ENCODE measurements at places on chromosomes 6 and 20.

GRCh38 chr6:33288921-33289783 is at the start of the genes PFDN6 and WDR46:
Gene PFDN6 (plus strand): TSS chr6:33289601. CDS start chr6:33289857, 256 bp downstream.
Gene WDR46 (minus strand): TSS chr6:33289239. CDS start chr6:33289170, 69 bp downstream.
- peak; percentile 78 for DNase-seq

GRCh38 chr20:8646033-8646441 is 422.9 kb upstream of the PLCB4 start:
- peak; percentile 84 for DNase-seq

DNA sequence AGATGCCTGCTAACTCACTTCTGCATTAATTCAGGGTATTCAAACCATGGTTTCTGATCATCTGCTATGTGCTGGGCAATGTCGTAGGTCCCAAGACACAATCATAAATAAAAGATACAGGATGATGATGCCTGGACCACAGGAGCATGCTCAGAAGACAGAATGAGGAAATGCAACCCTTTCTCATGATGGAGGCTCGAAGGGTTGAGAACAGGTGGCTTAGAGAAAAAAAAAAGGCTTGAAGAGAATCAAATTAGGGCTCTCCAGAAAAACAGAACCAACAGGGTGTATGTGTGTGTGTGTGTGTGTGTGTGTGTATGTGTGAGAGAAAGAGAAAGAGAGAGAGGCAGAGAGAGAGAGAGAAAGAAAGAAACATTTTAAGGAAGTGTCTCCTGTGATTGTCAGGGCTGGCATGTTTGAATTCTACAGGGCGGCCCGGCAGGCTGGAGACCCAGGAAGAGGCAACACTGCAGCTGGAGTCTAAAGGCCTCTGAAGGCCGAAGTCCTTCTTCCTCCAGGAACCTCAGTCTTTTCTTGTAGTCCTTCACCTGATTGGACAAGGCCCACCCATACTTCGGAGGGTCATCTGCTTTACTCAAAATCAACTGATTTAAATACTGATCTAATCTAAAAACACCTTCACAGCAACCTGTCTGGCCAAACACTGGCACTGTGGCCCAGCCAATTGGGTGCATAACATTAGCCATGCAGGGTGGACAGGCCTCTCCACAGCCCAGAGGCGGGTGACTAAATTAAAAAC is 143.8 kb downstream of the ERMARD start:
- no peak for DNase-seq

DNA sequence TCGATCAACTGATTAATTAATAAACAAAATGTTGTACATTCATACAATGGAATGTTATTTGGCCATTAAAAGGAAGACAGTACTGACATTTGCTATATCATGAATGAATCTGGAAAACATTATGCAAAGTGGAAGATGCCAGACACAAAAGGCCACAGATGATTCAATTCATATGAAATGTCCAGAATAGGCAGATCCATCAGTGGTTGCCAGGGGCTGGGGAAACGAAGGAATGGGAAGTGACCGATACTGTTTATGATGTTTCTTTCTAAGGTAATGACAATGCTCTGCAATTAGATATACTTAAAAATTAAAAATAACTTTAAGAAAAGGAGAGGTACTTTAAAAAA is 37.2 kb downstream of the ELOVL5 start:
- no peak for DNase-seq

DNA sequence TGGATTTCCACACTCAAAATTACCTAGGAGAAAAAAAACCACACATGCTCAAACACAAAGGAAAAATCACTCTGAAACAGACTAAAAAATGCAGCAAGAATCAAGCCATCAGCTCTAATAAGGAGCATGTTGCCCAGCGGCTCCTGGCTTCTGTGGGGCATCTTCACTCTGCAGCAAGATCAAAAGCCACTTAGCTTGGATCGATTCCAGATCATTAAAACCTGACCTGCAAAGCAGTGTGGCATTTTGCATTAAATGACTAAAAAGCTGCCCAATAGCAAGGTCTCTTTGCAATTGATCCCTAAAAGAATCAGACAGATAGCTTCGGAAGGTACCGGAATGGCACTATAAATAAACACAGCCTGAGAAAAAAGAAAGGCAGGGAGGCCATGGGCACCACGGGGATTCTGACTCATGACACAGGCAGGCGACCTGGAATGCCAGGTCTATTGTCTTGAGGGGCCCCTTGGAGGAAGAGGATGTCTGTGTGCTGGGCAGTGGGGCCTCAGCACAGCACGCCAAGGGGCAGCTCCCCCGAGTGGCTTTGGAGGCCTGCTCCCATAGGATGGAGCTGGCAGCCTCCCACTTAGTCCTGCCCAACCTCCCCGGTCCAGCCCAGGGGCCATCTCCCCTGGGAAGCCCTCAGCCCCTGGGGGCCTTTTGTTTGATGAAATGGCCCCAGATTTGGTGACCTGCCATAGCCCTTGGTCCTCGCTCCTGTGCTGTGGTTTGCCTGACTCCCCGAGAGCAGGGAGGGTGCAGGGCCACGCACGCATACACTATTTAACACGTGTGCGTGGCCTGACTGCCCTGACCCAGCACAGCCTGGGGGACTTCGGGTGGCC is 7.6 kb downstream of the LEMD2 start:
- no peak for DNase-seq

DNA sequence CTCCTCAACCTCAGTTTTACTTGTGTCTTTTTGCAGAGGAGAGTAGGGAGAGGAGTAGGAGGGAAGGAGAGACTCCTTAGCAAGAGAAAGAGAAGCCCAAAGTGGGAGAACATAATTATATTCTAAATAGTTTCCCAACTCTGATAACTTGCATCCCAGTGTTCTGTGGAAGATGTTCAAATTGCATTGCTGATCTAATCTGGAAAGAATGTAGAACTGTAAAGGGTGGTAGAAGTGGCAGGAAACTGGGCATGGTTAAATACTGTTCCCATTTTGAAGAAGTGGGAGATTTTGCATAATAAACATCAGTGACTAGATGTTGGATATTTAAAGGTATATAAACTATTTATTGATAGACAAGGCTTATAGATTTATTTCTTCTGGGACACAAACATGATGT is 42.6 kb upstream of the HMGN3 start:
- no peak for DNase-seq

DNA sequence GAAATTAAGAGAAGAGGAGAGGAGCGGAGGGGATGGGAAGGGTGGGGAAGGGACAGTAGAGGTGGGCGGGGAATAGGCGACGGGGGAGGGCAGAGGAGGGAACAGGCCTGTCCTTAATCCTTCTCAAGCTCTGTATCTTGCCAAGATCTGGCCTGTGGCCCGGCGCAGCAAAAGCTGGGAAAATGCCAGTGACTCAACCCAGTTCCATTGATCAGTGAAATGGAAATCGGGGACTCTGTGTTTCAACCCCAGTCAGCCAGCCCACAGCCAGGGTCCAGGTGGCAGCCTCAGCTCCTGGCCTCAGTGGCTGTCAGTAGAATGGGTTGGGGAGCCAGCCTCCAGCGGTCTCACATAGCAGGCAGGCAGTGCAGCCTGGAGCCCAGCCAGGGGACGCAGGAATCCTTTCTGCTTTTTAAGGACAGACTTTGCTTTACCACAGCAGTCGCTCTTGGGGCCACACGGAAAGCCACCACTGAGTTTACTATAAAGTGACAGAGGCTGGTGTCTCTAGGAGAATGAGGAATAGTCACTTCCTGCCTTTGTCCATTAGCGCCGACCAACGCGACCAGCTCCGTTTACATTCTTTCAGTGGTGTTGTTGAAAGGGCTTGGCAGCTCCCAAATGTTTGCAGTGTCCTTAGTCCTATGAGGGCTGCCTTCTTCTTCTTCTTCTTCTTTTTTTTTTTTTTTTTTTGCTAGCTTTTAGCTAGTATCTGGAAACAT is 128.0 kb downstream of the RIN2 start:
- DNase-seq: no peak

DNA sequence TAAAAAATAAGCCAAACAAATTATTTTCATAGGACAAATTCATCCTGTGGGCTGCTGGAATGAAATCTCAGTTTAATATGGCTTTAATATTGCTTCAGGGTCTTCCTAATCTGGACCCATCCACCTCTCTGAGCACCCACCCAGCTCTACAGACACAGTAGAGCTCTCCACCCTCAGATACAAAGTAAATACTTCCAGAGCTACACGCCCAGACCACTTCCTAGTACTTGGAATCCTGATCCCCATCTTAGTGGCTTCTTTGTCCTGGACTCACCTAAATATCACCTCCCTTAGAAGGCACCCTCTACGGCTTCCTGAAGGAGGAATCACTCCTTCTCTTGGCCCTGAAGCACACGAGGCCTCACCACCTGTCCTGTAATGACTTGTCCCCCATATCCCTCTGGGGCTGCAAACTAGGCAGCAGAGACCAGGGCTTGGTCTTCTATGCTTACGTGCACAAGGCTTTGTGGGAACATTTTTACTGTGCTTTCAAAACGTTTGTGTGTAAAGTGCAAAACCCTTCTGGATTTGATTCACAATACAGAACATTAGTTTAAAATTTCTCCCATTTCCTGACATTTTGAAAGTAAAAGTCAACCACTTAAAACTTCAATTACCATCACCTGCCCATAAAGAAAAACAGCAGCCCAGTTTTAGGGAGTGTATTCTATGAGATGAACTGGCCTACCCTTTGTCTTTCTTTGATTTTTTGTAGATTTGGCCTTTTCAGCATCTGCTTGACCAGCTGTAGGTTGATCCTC is 2.4 kb downstream of the CTCFL start:
- no peak for DNase-seq

- DNase-seq: no peak
Measured at GRCh38 chr20:59984541-59984940, 26.3 kb downstream of the CDH26 start.

- no peak for DNase-seq
Measured at GRCh38 chr6:93916716-93917115, 497.4 kb upstream of the EPHA7 start.

- DNase-seq: no peak
Measured at GRCh38 chr6:151869787-151870186, 62.3 kb downstream of the ESR1 start.

DNA sequence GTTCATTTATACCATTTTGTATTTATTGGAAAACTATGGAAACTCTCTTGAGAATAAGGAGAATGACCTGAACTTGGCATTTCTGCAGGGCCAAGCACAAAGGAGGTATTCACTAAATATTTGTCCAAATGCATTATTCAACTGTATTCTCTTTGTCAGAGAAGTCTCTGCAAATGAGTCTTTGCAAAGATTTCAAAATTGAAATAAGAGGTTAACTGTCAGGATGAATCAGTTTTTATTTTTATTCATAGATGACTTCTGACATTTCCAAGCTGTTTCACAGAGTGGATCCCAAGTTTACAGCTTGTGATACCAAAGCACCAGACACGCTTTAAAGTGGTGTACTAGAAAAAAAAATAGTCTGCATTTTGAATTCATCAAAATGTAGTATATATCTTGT is 131.6 kb downstream of the UTRN start:
- no peak for DNase-seq

- no peak for DNase-seq
Measured at GRCh38 chr6:24500683-24501082, 5.9 kb downstream of the ALDH5A1 start.

- DNase-seq: no peak
Measured at GRCh38 chr6:3164388-3164787, 7.0 kb upstream of the TUBB2A start.

GRCh38 chr6:155165029-155165710 is 98.6 kb upstream of the CLDN20 start:
- no peak for DNase-seq

DNA sequence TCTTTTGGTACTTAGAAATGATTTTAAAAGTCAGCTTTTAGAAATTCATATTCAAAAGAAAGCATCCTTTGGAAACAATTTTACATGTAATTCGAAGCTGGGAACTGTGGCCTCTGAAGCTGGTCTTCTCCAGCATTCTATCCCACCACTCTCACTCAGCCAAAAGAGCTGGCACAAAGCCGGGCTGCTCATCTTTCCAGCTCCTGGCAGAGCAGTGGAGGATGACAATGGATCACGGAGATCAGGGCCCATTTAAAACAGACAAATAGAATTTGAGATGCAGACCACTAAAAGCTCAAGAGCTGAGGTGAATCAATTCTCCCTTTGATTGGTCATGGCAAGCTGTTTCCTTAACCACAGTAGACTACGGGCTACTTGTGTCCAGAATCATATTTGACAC is 60.6 kb downstream of the OTOR start:
- no peak for DNase-seq

DNA sequence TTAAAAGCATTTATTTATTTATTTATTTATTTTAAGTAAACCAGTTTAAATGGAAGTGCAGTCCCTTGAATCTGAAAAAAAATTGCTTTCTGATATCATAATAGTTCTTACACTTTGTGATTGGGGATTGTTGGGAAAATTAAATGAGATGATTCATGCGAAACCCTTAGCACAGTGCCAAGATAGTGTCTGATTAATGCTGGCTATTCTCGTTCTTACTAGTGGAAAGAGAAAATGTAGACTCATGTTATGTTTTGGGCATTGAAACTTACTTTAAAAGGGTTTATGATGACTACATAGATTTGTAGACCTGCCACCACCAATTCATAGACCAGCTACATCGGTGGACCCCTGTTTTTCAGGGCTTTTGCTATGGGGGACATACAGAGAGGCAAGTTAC is 229.2 kb upstream of the ZFP64 start:
- no peak for DNase-seq

DNA sequence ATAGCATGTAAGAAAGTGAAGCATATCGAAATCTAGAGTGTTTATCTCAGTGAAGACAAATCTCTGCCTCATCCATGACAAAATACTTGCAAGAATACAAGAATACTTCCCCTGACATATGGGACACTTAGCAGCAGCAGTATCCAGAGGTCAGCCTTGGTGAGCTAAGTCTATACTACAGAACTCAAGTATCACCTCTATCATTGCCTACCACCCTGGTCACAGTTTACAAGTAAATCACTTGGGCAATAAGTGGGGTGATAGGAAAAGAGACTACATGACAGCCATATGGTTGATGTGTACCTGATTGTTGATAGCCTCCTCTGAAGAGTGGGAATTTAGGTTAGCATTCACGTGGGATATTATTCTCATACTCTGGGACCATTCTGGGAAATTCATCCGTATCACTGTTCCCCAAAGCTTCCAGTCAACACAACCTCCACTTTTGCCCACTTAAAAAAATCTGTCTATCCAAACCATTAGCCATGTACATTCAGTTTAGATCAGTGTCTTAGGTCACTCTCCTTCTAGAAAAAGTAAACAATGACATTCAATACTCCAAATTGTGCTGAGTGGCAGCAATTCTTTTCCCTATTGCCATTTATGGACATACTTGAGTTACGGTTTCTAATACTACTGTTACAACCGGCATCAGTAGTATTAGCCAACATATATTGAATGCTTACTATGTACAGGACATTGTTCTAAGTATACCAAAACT is 118.2 kb upstream of the PRSS16 start:
- DNase-seq: no peak

GRCh38 chr6:36130667-36131510 is 576 bp downstream of the MAPK13 start:
- no peak for DNase-seq

- DNase-seq: no peak
Measured at GRCh38 chr6:154605178-154605881, 94.8 kb upstream of the CNKSR3 start.

DNA sequence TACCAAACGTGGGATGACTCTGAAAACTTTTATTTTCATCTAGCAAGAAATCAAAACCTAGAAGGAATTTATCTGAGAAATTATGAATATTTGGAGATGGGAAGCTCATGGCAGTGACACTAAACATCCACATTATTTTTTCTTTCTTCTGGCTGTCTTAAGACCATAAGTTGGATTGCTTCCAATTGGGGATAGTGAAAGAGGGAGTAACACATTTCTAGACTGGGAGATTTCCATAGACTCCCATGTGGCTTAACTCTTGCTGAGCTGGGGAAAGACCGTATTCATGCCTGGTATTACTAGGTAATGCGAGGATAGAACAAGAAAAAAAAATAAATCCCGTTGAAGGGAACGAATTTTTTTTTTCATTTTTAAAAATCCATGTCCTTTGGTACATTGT is 120.0 kb downstream of the UTRN start:
- no peak for DNase-seq

Data from glomerular endothelial cell (primary cell).